ENCODE measurements at places on chromosomes 11 and 22. TPM values are rescaled to one million over a fixed set of nuclear protein-coding genes. Genes with fewer than 3 reads are reported as not detected.

The PHF21A gene
- 45.4 TPM for polyA plus RNA-seq

The OR51B2 gene
- polyA plus RNA-seq, result not detected

The PIH1D2 gene
- polyA plus RNA-seq, result 13.7 TPM

The PRODH gene
- polyA plus RNA-seq, result 27.0 TPM

The GGT1 gene
- polyA plus RNA-seq, result 52.3 TPM

Data from left renal cortex interstitium (tissue), 4 donors.